ENCODE measurements at places on chromosomes 11 and 22.

- peak within 1 kb of the TSS; percentile 83 for H3K27ac ChIP-seq
- peaks cover 29% of the 10 kb centered on the region for H3K4me1 ChIP-seq
- peak; percentile 97 for DNase-seq
- H3K4me3 ChIP-seq = peak within 1 kb of the TSS; percentile 93
- peaks cover 25% of the 10 kb centered on the region for H3K27me3 ChIP-seq
- H3K36me3 ChIP-seq = peaks cover 14% of the 10 kb centered on the region
Measured at GRCh38 chr11:65888163-65888814, at the start of gene FIBP. Gene FIBP (minus strand): TSS chr11:65888471. CDS start chr11:65888418, 53 bp downstream.

DNA sequence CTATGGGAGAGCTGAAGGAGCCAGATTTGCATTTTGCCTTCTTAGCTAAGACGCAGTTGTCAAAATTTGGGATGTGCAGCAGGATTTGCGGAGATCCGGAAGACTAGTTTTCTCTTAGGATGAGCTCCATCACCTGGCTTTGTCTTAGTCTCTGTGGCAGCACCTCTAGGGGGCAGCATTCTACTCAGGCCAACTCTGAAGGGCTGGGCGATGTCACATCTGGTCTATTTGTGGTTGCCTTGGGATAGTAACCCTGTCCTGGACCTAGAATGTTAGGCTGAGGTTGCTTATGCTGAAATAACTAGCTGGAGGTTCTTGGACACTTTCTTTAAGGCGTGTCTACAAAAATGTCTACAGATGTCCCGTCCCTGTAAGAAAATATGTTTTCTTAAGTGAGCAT is 116.2 kb downstream of the FAT3 start:
- H3K27me3 ChIP-seq = no peaks in the 10 kb centered on the region
- H3K4me3 ChIP-seq = no peak overlapping the region
- H3K27ac ChIP-seq = no peak overlapping the region
- H3K4me1 ChIP-seq = peaks cover 24% of the 10 kb centered on the region

- H3K4me1 ChIP-seq = 0 out of 2 replicates have a peak, but pooled peaks cover 6% of the 10 kb centered on the region
- no peak overlapping the region for H3K4me3 ChIP-seq
- no peaks in the 10 kb centered on the region for H3K36me3 ChIP-seq
- DNase-seq = no peak
- H3K27ac ChIP-seq = no peak overlapping the region
Measured at GRCh38 chr11:35394941-35395340, 24.4 kb downstream of the SLC1A2 start.

GRCh38 chr11:128500493-128500892 is 86.9 kb downstream of the ETS1 start:
- peaks cover 38% of the 10 kb centered on the region for H3K4me1 ChIP-seq
- DNase-seq = no peak
- no peak overlapping the region for H3K27ac ChIP-seq
- H3K36me3 ChIP-seq = peaks cover 3% of the 10 kb centered on the region
- H3K4me3 ChIP-seq = no peak overlapping the region

DNA sequence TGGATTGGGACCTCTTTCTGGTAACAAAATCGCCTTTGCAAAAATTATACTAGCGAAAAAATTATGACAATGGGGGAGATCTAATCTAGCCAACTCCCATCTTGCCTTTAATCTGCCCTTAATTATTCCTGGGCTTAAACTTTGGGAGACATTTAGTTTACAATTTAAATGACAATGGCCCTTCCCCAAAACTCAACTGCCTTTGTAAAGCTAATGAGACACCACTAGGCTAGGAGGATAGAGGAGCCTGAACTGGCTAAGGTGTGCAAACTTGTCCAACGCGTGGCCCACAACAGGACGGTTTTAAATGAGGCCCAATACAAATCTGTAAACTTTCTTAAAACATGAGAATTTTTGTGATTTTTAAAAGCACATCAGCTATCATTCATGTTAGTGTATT is 67.3 kb downstream of the RSF1 start:
- no peaks in the 10 kb centered on the region for H3K36me3 ChIP-seq
- peak overlapping the region; percentile 81 for H3K27ac ChIP-seq
- H3K27me3 ChIP-seq = no peaks in the 10 kb centered on the region
- peaks cover 51% of the 10 kb centered on the region for H3K4me1 ChIP-seq
- peak overlapping the region; percentile 41 for H3K4me3 ChIP-seq
- DNase-seq = peak; percentile 83

DNA sequence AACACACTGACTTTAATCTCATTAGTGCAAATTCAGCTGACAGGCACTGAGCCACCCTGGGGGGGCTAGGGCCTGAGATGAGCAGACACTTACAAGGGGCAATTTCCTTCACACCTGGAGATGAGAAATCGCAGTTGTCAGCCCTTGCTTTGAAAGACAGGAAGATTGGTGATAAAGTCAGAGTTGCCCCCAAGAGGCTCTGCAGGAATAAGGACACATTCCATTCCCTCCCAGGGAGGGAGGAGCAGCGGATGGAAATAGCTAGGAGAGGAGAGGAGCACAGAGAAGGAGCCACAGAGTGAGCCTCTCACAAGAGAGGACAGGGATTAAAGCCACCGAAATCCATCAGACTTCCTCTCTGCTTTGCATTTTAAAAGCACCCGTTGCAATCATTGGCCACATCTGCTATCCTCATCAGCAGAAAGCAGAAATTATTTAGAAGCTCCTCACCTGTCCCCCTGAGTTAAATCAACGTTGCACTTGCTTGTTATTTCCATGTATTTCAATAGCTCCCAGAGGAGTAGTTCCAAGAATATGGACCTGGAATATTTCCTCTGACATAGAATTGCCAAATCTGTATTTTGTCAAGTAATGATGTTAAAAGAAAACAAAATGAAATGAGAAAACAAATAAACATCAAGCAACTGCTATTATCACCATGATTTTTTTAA is 213.7 kb downstream of the BARX2 start:
- no peak overlapping the region for H3K4me3 ChIP-seq
- H3K36me3 ChIP-seq = no peaks in the 10 kb centered on the region
- no peak overlapping the region for H3K27ac ChIP-seq
- H3K4me1 ChIP-seq = peaks cover 16% of the 10 kb centered on the region

DNA sequence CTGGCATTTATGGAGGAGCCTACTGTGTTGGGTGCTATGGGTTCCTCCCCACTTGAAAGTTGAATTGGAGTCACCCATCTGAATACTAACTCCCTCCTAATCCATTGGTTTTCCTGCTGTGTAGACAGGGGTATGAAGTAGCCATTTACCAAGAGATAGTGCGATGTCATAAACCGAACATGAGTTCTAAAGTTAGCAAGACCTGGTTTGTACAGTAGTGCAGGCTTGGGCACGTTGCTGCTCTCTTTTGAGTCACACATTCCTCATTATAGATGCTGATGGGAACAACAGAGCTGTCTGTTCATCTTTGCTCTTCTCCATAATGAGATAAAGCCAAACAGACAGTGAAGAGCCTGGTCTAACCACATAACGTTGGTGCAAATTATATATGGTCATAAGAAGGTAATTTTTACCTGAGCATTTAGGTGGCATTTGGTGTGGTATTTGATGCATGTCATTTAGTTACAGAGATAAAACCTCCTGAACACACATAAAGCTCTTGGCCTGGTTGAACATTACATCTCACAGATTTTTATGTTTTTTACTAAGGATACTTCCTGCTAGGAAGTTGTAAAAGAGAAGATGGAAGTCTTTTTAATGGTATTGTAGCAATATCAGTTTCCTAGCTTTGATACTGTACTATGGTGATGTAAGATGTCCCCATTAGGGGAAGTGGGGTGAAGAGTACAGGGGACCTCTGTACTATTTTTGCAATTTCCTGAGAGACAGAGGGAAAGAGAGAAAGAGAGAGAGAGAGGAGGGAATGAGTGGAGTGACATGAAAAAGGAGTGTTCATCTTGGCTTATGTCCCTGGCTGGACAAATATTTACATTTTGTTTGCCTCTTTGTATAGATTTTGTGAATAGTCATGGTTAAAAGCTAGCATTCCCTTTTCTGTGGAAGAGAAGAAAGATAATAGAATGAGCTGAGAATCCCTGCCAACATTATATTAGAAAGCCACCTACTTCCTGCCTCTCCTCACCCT is 27.9 kb downstream of the GRAP2 start:
- no peak overlapping the region for H3K4me3 ChIP-seq
- no peak overlapping the region for H3K27ac ChIP-seq
- no peak for DNase-seq
- H3K27me3 ChIP-seq = no peaks in the 10 kb centered on the region

- no peaks in the 10 kb centered on the region for H3K27me3 ChIP-seq
- H3K27ac ChIP-seq = no peak overlapping the region
- no peaks in the 10 kb centered on the region for H3K4me1 ChIP-seq
- no peak overlapping the region for H3K4me3 ChIP-seq
Measured at GRCh38 chr11:58227956-58228615, 632 bp downstream of the OR10Q1 start.

DNA sequence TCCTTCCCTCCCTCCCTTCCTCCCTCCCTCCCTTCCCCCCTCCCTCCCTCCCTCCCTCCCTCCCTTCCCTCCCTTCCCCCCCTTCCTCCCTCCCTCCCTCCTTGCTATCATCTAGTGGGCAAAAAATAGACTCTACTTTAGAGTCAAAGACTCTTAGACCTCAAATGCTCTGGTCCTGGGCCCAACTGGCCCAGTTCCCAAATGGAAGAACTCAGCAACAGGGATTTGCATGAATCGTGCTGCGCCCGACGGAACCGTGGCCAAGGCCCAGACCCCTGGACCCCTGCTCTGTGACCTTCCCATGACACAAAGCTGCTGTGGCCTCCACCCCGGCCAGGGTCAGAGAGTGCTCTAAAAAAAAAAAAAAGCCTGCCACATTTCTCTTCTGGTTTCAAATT is 97.4 kb downstream of the WNT7B start:
- peaks cover 9% of the 10 kb centered on the region for H3K4me1 ChIP-seq
- no peaks in the 10 kb centered on the region for H3K27me3 ChIP-seq
- no peak overlapping the region for H3K27ac ChIP-seq
- no peaks in the 10 kb centered on the region for H3K36me3 ChIP-seq
- no peak overlapping the region for H3K4me3 ChIP-seq

DNA sequence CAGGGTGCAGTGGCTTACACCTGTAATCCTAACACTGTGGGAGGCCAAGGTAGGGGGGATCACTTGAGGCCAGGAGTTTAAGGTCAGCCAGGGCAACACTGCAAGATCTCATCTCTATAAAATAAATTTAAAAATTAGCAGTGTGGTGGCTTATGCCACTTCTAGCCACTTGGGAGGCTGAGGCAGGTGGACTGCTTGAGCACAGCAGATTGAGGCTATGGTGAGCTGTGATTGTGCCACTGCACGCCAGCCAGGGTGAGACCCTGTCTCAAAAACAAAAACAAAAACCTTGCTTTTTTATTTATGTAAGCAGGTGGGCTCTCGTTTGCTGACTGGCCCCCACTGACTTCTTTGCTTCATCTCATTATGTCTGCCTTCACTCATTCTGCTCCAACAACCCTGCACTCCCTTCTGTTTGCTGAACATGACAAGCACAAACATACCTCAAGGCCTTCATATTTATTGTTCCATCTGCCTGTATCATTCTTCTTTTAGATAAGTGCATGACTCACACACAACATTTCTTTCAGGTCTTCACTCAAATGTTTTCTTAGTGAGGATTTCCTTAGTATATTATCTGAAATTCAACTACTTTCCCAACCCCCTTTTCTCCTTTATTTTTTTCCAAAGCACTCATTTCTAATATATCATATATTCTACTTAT is 32.4 kb upstream of the CLNS1A start:
- no peak overlapping the region for H3K27ac ChIP-seq
- DNase-seq = no peak
- H3K36me3 ChIP-seq = peaks cover 50% of the 10 kb centered on the region
- H3K4me3 ChIP-seq = no peak overlapping the region
- no peaks in the 10 kb centered on the region for H3K27me3 ChIP-seq

DNA sequence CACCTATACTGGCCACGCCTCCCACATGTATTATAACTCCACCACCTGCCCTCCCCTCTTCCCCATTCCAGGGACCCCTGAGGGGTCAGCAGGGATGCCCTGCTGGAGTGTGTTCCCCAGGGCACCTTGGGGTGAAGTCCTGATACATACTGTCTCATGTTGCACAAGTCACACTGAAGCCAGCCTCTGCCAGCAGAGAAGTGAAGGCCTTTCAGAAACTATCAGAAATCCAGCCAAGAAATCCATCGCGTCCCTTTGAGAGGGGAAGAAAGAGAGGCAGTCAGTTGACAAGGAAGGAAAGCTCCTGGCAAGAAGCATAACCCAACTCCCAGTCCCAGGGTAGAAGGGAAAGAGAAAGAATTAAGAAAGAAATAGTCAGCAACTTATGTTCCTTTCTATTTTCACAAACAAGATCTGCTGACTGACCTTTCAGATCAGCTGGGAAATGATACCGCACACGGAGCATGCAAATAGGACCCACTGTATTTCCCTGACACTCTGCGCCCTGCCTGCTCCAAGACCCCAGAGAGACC is 45.2 kb downstream of the SC5D start:
- H3K4me1 ChIP-seq = no peaks in the 10 kb centered on the region
- H3K27ac ChIP-seq = no peak overlapping the region
- DNase-seq = no peak
- H3K4me3 ChIP-seq = no peak overlapping the region
- no peaks in the 10 kb centered on the region for H3K36me3 ChIP-seq
- H3K27me3 ChIP-seq = no peaks in the 10 kb centered on the region

DNA sequence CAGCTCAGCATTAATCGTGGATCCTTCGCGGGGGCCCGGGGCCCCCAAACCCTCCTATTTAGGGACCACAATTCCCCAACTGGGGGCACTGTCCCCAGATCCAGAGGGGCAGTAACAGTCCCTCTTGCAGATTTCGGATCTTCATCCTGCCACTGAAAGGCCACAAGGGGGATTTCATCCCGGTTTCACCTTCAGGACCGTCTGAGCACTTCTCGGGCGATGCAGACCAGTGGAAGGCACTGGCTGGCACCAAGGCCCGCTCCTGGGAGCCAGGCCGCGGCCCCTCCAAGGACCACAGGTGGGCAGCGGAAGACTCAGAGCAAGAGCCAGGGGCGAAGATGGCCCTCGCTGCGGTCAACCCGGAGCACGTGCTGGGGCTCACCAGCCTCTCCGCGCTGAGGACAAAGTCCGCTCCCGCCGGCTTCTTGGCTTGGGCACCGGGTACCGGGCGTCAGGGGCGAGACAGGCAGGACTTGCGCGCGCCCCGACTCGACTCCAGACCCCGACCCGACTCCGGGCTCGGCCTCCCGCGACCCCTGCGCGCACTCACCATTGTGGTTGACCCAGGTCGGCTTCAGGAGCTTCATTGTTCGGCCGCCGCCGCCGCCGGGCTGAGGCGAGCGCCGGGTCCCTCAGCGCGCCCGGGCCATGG is 517 bp downstream of the HIRA start:
- H3K36me3 ChIP-seq = no peaks in the 10 kb centered on the region
- peak; percentile 66 for DNase-seq
- H3K27ac ChIP-seq = peak overlapping the region; percentile 84

DNA sequence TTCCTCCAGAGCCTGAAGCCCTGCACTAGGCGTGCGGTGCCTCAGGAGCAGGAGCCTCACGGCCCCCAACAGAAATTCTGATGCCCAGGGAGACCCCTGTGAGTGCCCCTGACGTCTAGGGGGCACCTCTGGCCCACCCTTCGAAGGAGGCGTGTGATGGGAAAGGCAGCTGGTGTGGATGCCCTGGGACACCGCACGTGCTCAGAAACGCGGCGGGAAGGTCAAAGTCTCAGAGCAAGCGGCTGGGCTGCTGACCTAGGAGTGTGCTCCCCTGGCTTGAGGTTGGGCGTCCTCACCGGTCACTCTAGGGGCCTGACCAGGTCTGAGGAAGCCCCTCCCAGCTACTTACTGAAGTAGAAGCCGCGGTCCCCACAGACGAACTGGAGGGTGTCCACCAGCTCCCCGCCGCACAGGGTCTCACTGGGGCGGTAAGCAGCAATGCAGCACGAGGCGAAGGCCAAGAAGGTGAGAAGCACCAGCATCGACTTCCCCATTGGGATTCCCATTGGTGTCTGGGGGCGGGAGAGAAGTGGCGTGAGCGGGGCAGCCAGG is 4.1 kb downstream of the IGF2 start:
- H3K27me3 ChIP-seq = peaks cover 46% of the 10 kb centered on the region
- no peak for DNase-seq
- H3K4me3 ChIP-seq = no peak overlapping the region
- no peaks in the 10 kb centered on the region for H3K36me3 ChIP-seq
- H3K4me1 ChIP-seq = peaks cover 3% of the 10 kb centered on the region
- no peak overlapping the region for H3K27ac ChIP-seq

All from GM23338 (cell line).